Natural killer cell treated with Interleukin-12 subunit alpha and Interleukin-12 subunit beta and Interleukin-15 and Interleukin-18, amount 100 ng/mL, for 72 hours (primary cell): ENCODE measurements at places on chromosomes 12 and 14.

DNA sequence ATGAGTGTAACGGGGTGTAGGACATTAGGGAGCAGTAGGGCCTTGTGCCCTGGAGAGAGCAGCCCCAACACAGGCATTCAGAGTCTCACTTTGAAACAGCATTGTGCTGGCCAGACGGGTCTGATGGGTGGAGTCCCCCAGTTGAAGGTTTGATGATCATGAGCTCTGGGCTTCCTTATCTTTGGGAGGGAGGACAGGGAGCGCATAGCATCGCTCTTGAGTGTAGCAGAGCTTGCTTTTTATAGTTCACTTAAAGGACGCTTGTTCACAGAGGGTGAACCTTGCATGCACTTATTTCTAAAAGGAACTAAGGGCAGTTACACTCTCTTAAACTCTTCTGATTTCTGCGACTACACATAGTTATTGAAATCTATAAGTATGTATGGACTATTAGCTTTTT, 10.6 kb downstream of the KCNK13 start:
- no peak overlapping the region for H3K4me3 ChIP-seq
- H3K4me1 ChIP-seq: no peaks in the 10 kb centered on the region
- H3K27ac ChIP-seq: no peak overlapping the region
- DNase-seq: no peak
- H3K36me3 ChIP-seq: no peaks in the 10 kb centered on the region

DNA sequence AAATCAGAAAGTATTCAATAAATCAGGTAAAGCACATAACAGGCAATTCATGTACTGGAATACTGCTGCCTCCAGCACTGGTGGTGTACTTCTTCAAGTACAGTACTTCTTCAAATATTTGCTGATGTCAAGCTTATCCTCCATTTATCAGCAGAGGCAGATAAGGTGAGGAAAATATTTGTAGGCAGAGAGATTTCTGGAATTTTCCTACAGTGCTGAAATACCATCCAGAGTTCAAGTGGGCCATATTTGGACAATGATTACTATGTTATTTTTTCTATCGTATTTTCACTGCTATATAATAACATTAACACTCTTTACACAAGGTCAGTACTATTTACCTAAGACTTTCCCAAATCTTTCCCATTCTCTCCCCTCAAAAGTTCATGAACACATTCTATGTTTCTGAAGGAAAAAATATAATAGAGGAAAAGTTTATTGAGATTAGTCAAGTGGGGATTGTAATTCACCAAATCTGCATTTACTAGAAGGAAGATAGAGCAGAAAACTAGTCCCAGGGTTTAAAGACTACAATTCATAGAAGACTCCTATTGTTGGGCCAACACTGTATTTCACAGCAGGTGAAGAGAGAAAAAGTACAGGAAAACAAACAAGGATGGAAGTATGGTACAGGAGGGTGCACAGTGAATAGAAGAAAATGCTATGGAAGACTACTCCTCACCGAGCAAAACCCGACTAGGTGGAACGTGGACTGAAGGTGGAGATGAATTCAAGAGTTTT, 141.1 kb downstream of the PAWR start:
- DNase-seq: no peak
- no peaks in the 10 kb centered on the region for H3K4me1 ChIP-seq
- no peak overlapping the region for H3K27ac ChIP-seq
- no peak overlapping the region for H3K4me3 ChIP-seq
- H3K36me3 ChIP-seq: no peaks in the 10 kb centered on the region

DNA sequence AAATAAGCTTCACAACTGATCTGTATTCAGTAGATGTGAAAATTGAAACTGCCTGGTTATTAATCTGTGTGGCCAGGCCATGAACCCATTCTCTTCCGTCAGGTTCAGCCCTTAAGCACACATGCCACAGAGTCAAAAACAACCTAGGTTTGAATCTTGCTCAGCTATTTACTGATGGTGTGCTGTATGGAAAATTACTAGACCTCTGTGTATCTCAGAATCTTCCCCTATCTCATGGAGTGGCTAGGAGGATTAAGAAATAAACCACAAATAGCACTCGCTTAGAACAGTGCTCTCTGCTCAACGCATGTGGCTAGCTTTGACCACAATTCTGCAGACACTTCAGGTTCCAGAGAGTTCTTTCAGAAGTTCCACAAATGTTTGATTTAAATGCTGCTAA, 240.7 kb upstream of the PLEKHG7 start:
- H3K4me3 ChIP-seq: peak overlapping the region; percentile 38
- H3K36me3 ChIP-seq: peaks cover 4% of the 10 kb centered on the region
- peak; percentile 79 for DNase-seq
- peak overlapping the region; percentile 77 for H3K27ac ChIP-seq
- no peaks in the 10 kb centered on the region for H3K27me3 ChIP-seq
- H3K4me1 ChIP-seq: peaks cover 40% of the 10 kb centered on the region

DNA sequence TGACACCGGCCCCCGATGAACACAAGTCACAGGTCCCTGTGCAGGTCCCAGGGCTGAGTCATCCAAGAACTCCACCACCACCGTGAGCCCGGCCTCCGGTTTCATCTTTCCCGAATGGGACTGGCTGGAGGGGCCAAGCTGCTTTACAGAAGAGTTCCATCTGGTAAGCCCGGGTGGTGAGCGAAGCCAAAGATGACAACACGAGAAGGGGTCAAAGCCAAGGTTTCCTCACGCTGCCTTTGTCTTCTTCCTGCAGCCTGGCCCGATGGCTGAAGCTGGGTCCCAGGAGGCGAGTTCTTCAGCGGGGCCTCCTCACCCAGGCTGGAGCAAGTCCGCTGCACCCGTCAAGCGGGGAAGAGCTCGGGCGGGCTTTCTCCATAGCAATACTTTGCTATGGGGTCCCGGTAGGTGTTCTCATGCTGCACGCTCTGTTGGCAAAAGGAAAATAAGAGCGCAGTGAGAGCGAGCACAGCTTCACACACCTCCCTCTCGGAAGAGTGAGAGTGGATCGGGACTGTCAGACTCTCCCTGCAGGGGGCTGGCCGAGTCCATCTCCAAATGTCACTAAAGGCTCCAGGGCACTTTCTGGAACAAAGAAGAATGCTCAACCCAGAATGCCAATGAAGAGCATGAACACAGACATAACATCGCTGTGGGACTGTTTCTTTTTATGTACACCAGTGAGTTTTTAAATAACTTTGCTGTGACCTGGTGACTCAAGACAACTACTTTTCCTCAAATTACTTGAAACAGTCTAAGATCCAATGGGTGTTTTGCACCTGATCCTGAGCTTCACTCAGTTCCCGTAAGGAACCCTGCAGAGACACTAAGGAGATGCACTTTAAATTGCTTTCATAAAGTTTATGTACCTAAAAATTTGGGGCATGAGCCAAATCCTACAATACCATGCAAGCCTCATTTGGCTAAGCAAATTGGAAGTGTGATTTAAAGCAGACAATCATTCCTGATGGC, 20.1 kb downstream of the SPRING1 start:
- peaks cover 39% of the 10 kb centered on the region for H3K36me3 ChIP-seq
- no peak for DNase-seq
- H3K27me3 ChIP-seq: no peaks in the 10 kb centered on the region
- peaks cover 13% of the 10 kb centered on the region for H3K4me1 ChIP-seq

- H3K27me3 ChIP-seq: no peaks in the 10 kb centered on the region
- H3K36me3 ChIP-seq: no peaks in the 10 kb centered on the region
- no peak overlapping the region for H3K27ac ChIP-seq
- DNase-seq: no peak
Observed at GRCh38 chr12:78403681-78404080, 460.9 kb upstream of the SYT1 start.

GRCh38 chr12:49527361-49528130, 11.3 kb upstream of the KCNH3 start:
- no peaks in the 10 kb centered on the region for H3K27me3 ChIP-seq
- H3K4me3 ChIP-seq: no peak overlapping the region
- H3K4me1 ChIP-seq: no peaks in the 10 kb centered on the region

- no peak overlapping the region for H3K4me3 ChIP-seq
- H3K27me3 ChIP-seq: peaks cover 13% of the 10 kb centered on the region
- H3K36me3 ChIP-seq: no peaks in the 10 kb centered on the region
- no peak overlapping the region for H3K27ac ChIP-seq
Observed at GRCh38 chr12:4768341-4768740, 48.1 kb downstream of the GALNT8 start.

DNA sequence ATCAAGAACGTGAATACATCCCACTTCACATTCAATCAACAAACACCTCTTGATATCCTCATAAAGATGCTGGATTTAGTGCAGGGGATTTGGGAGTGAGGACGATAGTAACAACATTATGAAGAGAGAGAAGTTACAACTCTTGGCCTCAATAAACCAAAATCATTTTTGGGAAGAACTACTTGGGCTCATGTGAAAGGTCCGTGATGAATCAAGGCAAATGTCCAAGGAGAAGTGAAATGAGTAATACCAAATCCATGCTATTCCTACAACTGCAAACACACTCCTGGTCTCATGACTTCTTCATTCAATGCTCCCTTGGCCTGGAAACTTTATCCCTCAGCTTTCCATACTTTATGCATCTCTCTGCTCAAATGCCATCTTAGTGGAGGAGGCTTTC, 162.0 kb upstream of the LMNTD1 start:
- no peaks in the 10 kb centered on the region for H3K4me1 ChIP-seq
- no peak overlapping the region for H3K4me3 ChIP-seq
- DNase-seq: no peak
- no peak overlapping the region for H3K27ac ChIP-seq
- H3K27me3 ChIP-seq: peaks cover 10% of the 10 kb centered on the region

- no peak for DNase-seq
- H3K36me3 ChIP-seq: no peaks in the 10 kb centered on the region
- no peak overlapping the region for H3K27ac ChIP-seq
- H3K27me3 ChIP-seq: no peaks in the 10 kb centered on the region
- no peaks in the 10 kb centered on the region for H3K4me1 ChIP-seq
Observed at GRCh38 chr12:115770643-115771042, 506.9 kb downstream of the MED13L start.

DNA sequence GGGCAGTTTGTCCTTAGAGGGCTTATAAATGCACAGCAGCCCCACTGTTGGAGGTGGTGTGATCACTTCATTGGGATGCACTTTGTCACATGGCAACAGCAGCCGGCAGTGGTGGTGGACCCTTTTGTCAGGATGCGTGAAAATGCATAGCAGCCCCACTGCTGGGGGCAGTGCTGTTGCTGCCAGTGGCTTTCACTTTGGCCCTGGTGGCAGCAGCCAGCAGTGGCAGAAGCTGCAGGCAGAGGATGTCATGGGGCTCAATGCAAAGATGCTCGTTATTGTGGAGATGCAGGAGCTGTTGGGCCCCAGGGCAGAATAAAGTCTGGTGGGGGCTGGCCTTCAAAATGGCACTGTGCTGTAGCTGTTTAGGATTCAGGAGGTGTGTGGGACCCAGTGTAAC, 173.0 kb upstream of the DAAM1 start:
- no peak overlapping the region for H3K4me3 ChIP-seq
- no peaks in the 10 kb centered on the region for H3K4me1 ChIP-seq
- no peak overlapping the region for H3K27ac ChIP-seq
- H3K27me3 ChIP-seq: no peaks in the 10 kb centered on the region
- DNase-seq: no peak

- no peak overlapping the region for H3K4me3 ChIP-seq
- DNase-seq: no peak
- peaks cover 27% of the 10 kb centered on the region for H3K4me1 ChIP-seq
- no peak overlapping the region for H3K27ac ChIP-seq
Observed at GRCh38 chr12:132466241-132467201, 23.4 kb upstream of the FBRSL1 start.

DNA sequence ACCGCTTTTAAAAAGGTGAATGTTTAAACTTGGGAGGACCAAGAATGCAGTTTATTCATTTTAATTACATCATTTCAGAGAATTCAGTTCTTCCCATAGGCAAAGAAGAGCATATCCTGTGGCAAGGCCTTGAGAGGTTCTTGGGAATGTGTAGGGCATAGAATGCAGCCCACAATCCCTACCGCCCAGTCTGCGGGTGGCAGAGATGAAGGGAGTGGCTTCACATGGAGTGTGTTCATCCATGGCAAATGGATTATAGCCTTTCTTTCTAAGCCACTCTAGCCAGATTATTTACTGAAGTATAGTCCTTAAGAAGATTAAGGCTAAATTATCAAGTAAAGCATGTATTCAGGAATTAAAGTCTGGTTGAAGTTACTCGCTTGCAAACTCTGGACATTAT, 97.4 kb downstream of the TSPAN8 start:
- no peak overlapping the region for H3K27ac ChIP-seq
- H3K27me3 ChIP-seq: no peaks in the 10 kb centered on the region
- H3K36me3 ChIP-seq: no peaks in the 10 kb centered on the region
- H3K4me3 ChIP-seq: no peak overlapping the region
- no peaks in the 10 kb centered on the region for H3K4me1 ChIP-seq
- DNase-seq: no peak

DNA sequence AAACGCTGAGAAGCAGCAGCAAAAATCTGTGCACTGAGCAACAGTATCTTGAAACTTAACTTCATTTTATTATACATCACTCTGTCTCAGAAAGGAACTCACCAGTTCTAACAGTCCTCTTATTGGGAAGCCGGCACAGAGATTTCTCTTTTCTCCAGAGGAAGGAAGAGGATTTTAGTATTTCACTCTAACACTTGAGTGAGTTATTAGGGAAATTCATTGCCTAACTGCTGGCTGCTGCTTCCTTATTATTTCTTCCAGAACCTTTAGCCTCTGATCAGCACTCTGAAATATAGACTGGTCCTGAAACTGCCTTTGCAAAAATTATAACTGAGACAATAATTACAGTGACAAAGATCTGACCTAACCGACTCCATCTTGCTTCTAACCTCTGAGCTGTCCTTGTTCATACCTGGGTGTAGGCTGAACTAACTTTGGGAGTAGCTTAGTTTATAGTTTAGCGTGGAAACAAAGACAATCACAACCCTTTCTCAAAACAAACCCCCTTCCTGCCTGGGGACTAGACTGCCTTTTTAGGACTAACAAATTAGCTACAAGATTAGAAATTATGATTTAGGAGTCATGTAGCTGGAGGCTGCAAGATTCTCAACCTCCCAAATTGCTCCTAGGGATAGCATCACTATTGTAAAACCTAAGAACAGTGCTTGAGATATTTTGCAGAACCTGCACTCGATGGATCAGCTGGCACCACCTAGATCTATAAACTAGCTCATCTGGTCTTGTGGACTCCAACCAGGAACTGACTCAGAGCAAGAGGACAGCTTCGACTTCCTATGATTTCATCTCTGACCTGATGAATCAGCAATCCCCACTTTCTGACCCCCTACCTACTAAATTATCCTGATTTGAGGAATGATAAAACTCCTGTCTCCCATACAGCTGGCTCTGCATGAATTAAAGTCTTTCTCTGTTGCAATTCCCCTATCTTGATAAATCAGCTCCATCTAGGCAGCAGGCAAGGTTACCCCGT, 117.5 kb downstream of the DYRK2 start:
- no peaks in the 10 kb centered on the region for H3K4me1 ChIP-seq
- H3K27me3 ChIP-seq: peaks cover 6% of the 10 kb centered on the region
- no peaks in the 10 kb centered on the region for H3K36me3 ChIP-seq
- no peak for DNase-seq
- H3K27ac ChIP-seq: no peak overlapping the region

- no peak overlapping the region for H3K27ac ChIP-seq
- no peaks in the 10 kb centered on the region for H3K36me3 ChIP-seq
- H3K4me3 ChIP-seq: no peak overlapping the region
- peaks cover 8% of the 10 kb centered on the region for H3K4me1 ChIP-seq
- no peak for DNase-seq
Observed at GRCh38 chr14:60646226-60646818, 3.0 kb downstream of the SIX1 start.

- DNase-seq: no peak
- H3K4me1 ChIP-seq: peaks cover 4% of the 10 kb centered on the region
- H3K4me3 ChIP-seq: peak overlapping the region; percentile 30
- H3K27me3 ChIP-seq: no peaks in the 10 kb centered on the region
- no peak overlapping the region for H3K27ac ChIP-seq
Observed at GRCh38 chr14:64123241-64123822, 170.8 kb downstream of the ESR2 start.

- DNase-seq: no peak
- H3K4me1 ChIP-seq: peaks cover 32% of the 10 kb centered on the region
- H3K27me3 ChIP-seq: no peaks in the 10 kb centered on the region
- H3K36me3 ChIP-seq: no peaks in the 10 kb centered on the region
- no peak overlapping the region for H3K4me3 ChIP-seq
Observed at GRCh38 chr12:108341356-108341755, 2.2 kb upstream of the CMKLR1 start.
